GM06990 (cell line): ENCODE measurements at places on chromosomes 6 and 20.

DNA sequence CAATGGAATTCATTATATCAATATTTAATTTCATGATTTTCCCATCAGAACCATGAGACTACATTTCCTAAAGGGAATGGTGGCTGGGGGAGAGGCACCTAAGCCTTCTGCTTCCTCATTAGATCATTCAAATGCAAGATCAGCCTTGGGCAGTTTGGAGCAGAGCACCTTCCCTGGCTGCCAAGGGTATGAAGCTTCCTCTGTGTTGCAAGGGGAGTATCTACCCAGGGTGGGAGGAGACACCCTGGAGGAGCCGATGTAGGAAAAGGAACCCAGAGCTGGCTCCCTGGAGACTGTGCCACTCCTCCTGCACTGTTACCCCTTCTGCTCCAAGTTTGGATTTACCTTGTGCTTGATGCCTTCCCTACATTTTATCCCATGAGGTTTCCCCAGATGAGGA, 299.7 kb upstream of the PRDM1 start:
- DNase-seq = no peak

- no peak for DNase-seq
Measured at GRCh38 chr20:53245574-53245973, 273.4 kb downstream of the TSHZ2 start.

DNA sequence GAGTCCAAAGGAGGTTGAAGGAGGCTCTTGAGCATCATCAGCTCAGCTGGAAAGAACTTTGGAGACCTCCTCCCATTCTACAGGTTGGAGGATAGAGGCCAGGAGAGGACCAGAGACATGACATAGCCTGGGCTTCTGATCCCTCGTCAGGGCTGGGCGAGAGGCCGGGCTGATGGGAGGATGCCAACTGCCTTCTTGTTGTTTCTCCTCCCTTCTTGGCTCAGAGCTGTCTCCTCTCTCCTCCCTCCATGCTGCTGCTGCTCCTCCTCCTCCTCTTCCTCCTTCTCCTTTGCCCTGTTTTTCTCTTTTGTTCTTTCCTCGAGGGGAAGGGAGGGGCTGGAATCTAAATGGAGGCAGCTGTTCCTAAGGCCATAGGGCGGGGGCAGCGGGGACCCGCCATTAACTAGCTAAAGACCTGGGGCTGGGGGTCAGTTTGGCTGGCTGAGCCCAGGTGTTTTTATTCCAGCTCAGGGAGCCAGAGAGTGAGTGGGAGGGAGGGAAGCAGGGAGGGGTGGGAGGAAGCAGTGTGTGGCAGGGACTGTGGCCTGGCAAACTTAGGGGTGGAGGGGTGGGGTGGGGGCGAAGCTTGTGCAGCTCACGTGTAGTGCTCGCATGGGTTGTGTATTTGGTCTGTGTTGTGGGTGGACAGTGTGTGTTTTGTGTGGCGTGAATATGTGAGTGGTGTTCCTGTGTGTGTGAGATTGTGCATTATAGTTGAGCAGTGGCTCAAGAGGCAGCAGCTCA, 84.8 kb downstream of the CD40 start:
- no peak for DNase-seq

- DNase-seq = no peak
Measured at GRCh38 chr6:122788663-122789181, 336 bp upstream of the SMPDL3A start.

- DNase-seq = no peak
Measured at GRCh38 chr6:143937668-143937970, 70.4 kb downstream of the PLAGL1 start.

- no peak for DNase-seq
Measured at GRCh38 chr20:59788196-59788735, 145.2 kb downstream of the SYCP2 start.

GRCh38 chr6:10685092-10685915, 9.1 kb downstream of the C6orf52 start:
- no peak for DNase-seq

DNA sequence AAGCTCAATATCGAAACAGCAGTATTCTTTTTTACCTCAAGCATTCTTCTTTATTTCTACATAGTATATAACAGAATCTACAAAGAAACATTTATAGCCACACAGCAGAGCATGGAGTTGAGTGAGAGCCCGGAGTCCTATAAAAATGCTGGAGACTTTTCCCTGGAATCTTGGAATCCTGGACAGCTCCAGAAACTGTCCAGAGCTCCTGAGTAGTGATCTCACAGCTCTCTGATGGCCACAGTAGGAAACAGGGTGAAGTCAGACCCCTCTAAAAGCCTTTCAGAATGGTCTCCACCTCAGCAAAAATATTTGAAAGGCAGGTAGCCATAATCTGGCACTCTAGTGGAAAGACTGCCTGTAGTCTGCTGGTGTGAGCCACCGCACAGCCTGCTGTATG, 149.3 kb upstream of the STXBP5 start:
- DNase-seq = no peak

- no peak for DNase-seq
Measured at GRCh38 chr6:71584712-71585436, 296.3 kb downstream of the OGFRL1 start.

- DNase-seq = no peak
Measured at GRCh38 chr6:141463237-141463977, 669.3 kb upstream of the GJE1 start.

DNA sequence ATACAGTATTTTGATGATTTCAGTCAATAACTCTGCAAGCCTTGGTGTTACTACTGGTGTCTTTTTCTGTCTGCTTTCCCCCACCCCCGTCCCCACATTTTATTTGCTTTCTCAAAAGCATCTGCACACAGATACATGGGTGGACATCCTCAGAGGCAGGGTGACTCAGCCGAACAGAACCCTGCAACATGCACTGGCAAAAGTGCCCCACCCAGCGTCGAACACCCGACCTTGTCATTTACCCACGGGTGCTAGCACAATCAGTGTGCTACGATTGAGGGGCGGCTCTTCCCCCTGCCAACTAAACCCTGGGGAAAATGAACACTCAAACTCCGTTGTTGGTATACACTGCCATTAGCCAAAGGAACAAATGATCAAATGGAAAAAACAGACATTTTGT, 115.9 kb upstream of the NAA20 start:
- DNase-seq = no peak
